ENCODE measurements at places on chromosomes 4 and X.

GRCh38 chrX:134706138-134706537, 47.9 kb upstream of the PLAC1 start:
- DNase-seq: no peak

DNA sequence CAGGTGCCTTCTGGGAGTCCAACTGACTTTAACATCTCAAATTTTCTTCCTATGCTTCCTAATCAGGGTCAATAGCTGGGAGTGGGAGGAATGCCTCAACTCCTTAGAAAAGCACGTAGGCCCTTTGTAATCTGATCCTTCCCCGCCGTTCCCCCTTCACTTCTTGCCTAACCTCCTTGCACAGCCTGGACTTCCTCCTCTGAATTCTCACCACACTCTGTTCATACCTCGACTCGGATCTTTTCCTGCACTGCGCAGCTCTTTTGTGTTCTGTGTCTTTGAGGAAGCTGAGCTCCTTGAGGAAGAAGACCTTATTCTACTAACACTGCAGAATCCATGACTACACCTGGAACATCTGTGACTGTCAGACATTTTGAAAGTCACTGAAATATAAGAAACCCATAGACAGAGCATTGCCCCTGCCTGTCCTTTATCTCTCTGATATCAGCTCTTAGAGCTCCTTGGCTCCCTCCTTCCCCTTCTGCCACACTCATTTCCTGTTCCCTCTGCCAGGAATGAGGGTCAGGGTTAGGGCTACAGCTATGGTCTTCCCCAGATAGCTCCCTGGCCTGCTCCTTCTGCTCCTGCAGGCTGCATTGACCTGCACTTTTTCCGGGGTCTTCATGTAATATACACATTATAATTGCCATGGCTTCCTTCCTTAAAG, 140.2 kb upstream of the LDB2 start:
- DNase-seq: no peak

DNA sequence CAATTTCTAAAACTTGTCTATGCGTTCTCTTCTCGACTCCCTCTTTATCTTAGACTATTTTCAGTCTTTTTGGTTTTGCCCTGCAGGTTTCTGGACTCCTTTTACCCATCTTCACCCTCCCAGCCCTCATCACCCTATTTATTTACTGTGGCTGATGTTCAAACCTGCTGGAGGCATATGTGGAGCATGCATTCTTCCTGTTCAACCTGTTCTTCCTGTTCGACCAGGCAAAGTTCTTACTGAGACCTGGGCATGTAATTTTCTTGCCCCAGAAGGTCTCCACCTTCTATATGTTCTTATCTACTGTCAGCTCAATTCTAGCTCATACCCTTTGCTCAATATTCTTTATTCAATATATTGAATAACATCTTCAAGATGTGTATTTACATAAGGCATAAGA, 69.4 kb upstream of the AGA start:
- DNase-seq: no peak

GRCh38 chrX:115912372-115912897, 258.1 kb upstream of the AGTR2 start:
- DNase-seq: no peak

Measured in AG09309 (cell line).